ENCODE measurements at places on chromosomes 5 and 9.

DNA sequence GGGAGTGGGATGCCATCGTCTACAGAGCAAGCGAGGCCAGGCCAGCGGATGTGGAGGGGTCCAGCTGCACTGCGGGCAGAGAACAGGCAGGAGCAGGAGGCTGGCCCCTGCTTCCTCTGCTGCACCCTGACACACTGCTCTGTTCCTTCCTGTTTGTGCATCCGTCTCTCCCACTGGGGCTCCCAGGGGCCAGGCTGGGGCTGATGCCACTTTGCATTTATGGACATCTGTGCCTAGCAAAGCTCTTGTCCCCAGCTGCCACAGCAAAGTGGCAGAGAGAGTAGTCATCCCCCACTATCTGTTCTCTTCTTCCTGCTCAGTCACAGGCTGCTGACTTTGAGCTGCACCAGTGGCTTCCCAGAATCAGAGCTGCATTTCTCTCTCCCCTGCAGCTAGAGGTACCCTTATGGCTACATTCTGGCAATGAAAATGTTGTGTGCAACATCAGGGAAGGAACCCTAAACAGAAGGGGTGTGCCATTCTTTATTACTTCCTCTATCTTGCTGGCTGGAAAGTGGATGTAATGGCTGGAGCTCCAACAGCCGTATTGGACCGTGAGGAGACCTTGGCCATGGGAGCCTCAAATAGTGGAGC, 4.2 kb upstream of the NINJ1 start:
- no peak for DNase-seq

DNA sequence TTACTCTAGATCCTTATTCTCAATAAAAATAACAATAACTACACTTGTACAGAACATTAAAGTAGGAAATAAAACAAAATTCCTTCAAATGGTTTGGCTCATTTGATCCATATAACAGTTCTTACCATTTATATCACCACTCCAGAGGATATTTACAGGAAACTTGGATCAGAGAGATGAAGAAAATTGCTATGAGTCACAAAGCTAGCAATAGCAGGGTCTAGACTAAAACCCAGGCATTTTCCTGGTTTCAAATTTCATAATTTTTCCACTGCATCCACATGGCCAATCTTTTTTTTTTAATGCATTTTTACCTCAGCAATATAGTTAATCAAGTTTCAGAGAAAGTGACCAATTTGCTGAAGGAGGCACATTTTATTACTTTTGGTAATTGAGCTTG, 299.2 kb downstream of the ELAVL2 start:
- no peak for DNase-seq

GRCh38 chr5:96143450-96143849, 181.8 kb upstream of the ELL2 start:
- DNase-seq: no peak

DNA sequence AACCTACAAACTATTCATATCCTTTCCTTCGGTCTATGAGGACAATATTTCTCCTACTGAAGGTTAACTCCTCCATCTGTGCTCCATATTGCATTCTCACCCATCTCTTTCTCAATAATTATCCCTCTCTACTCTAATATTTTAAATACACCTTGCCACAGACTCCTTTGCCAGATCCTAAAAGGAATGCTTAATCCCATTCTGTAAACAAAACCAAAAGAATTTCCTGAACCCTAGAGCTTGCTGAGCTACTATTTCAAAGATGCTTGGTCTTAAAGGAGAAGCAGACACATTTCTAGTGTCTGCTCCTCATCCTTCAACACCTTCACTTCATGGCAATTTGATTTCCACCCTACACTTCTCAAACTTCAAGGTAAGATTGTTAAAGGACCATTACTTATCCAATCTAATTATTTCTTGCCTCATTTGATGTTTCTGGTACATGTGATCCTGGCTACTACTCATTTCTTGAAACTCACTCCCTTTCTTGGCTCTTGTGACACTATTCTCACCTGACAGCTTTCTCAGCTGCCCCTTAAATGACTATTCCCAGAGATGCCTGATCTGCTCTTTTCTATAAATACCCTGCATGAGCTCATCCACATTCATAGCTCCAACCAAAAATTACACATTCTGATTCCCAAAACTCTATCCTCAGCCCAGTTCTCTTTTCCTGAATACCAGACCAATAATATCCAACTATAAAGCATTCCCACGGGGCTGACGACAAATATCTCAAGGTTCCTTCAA, 20.2 kb downstream of the HOMER1 start:
- no peak for DNase-seq

DNA sequence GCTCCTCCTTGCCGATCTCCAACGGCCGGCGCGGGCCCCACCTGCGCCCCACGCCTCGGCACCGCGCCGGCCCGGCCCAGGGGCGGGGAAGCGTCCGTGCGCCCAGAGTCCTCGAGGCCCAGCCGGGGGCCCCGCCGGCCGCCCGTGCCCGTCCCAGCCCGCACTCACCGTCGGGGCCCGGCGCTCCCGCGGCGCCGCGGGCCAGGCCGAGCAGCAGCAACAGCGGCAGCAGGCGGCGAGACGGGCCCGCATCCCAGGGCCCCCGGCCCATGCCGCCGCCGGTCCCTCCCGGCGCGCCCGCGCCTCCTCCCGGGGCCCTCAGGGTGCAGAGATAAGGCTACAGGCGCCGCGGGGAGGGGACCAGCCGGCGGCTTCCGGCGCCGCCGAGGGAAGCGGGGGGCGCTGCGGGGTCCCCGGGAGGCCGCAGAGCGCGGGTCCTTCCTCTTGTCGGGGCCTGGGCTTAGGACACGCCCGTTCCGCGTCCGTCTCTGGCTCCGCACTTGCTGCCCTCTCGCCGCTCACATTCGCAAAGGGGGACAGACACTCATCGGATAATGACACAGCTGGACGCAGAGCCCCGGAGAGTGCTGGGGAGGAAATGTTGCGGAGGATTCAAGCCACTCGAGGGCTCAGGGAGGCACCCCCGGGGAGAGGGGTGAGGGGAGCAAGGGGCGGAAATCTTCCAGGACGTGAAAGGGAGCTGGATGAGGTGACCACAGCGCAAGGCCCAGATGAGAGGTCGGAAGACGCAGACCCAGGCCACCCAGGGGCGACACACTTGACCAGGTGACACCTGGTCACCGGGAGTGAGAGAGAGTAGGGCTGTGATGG, at the start of gene SUSD1:
SUSD1 (minus strand) TSS at position 333 of the 831 bp plus-strand sequence; CDS start at position 271, 62 bp downstream.
- peak; percentile 31 for DNase-seq

- DNase-seq: no peak
Measured at GRCh38 chr9:134305533-134305932, 20.7 kb upstream of the RXRA start.
